ENCODE measurements at places on chromosomes 16 and 17.

DNA sequence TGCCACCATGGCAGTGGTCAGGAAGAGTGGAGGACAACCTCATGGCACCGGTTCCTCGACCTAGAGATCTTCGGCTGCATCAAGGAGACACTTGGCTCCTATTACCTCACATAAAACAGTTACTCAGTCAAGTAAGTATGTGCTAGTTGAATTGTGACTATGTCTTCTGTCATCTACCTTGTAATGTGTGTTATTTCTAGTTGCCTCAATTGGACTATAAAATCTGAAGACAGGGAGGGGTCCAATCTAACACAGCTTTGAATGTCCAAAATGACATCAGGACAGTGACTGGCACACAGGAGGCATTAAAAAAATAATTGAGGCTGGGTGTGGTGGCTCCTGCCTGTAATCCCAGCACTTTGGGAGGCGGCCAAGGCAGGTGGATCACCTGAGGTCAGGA lies 17.2 kb downstream of the C16orf86 start:
- no peak for DNase-seq

GRCh38 chr17:58375811-58376210 lies 23.8 kb upstream of the SUPT4H1 start:
- DNase-seq, result no peak

- DNase-seq, result peak; percentile 8
Observed at GRCh38 chr16:50153596-50154419, 702 bp downstream of the TENT4B start.

DNA sequence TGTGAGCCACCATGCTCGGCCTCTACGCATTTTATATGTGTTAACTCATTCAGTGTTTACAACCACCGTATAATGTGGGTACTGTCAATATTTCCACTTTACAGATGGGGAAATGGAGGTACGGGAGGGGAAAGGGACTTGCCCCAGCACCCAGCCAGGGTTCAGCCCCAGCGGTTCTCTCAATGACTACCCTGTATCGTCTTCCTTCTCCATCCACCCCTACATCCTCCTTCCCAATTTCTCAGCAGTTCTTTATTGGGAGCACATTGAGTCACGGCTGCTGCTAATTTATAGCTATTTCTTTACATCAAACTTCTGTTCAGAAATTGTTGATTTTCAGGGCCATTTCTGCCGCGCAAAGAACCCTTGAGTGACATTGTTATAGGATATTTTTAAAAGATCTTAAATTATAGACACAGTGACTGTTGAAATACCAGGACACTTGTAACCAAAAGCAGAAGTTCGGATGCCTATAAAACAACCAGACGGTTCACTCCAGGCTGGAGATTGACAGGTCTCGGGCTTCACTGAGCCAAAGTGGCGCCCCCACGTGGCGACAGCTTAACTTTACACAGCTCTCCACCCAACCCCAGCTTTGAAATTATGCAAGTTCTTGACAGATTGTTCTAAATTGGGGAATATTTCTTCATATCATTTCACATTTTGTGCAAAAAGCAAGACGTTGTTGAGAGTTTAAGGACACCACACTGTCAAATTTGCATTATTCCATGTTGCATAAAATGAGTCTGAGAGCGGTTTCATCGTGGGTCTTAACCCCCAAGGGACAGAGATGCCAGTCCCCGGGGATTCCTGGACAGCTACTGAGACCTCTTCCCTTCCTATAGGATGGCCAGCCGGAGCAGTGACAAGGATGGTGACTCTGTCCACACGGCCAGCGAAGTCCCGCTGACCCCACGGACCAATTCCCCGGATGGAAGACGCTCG lies 11.8 kb downstream of the SYT17 start:
- DNase-seq, result no peak

DNA sequence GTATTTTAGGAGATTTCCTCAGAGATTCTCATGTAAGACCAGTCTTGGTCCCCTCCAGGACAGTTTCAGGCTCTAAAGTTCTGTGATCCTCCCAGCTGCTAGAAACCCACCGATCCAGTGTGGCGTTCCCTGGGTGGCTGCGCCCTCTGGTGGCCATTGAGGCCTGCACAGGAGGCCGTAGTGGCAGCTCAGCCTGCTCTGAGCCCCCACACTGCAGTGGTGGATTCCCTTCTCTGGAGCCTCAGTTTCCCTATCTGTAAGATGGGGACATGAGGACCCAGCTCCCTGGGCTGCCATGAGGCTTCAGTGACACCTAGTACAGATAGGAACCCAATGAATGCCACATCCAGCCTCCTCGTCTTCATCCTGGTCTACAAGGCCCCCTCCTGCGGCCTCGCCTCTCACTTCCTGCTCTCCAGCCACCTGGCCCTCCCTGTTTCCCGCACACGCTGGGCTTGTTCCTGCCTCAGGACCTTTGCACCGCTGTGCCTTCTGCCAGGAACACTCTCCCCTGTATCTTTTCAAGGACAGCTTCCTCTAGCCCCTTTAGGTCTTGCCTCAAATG lies 16.5 kb downstream of the CCDC102A start:
- DNase-seq, result peak; percentile 67

- no peak for DNase-seq
Observed at GRCh38 chr17:43517615-43518386, 28.3 kb downstream of the ETV4 start.

- DNase-seq, result peak; percentile 76
Observed at GRCh38 chr16:53099318-53100130, 44.7 kb downstream of the CHD9 start.

DNA sequence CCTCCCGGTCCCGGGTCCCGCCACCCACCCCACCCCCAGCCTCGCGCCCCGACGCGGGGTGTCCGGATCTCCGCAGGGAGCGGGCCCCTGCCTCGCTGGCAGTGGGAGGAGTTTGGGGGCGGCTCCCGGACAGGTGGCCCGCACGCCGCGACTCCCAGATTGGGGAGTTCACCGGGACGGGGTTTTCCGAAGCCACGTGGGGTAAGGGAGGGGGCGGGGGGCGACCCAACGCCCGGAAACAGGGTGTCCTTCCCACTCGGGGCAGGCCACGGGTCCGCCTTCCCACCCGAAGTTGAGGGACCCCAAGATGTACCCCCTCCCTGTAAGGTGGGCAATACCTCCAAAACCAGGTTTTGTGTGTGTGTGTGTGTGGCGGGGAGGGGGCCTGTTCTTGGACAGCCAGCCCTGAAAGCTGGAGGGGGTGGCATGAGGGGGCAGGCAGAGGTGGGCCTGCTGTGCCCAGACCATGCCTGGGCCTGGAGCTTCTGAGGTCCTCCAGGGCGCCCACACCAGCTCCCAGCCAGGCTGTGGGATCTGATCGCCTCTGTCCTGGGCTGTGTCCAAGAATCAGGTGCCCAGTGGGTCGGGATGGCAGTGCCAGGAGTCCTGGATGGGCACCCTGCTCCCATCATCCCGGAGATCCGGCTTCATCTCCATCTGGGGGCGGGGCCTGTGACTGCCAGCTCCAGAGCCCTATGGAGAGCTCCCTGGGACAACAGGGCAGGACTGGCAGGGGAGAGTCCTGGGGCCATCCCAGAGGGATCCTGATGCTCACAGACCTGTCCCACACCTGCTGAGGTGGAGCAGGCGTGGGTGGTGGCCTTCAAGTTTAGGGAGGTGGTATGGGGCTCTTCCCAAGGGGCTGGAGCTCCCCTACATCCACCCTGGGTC lies 767 bp downstream of the SYNGR2 start:
- DNase-seq, result peak; percentile 89

- DNase-seq, result no peak
Observed at GRCh38 chr17:45098081-45098868, 34.0 kb downstream of the PLCD3 start.

GRCh38 chr17:64270885-64271284 lies 7.8 kb upstream of the TEX2 start:
- DNase-seq, result no peak

DNA sequence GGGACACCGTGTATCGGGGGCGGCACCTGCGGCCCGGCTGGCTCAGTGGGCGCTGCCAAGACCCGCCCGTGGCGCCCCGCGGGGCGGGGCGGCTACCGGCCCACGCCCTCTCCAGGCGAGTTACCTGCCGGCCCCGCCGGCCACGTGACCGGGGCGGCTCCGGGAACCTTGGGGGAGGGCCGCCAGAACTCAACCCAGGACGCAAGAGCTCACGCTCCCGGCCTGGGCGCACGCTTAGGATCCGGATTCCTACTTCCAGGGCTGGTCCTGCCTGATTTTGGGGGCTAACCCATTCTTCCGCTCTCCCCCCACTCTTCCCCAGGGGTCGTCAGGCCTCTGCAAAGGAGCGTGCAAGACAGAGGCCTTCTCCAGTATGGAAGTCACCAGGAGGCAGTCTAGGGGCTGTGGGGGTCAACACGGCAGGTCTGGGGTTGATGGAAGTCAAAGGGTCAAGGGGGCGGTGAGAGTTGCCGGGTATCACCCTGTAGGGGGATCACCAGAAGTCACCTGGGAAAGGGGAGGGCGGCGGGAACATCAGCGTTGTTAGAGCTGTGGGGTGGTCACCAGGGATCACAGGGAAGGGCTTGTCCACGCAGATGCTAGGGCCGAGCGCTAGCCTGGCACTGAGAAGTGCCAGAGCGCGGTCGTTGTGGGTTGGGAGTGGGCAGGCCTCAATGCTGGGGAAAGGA lies 354 bp upstream of the ESRP2 start:
- no peak for DNase-seq

DNA sequence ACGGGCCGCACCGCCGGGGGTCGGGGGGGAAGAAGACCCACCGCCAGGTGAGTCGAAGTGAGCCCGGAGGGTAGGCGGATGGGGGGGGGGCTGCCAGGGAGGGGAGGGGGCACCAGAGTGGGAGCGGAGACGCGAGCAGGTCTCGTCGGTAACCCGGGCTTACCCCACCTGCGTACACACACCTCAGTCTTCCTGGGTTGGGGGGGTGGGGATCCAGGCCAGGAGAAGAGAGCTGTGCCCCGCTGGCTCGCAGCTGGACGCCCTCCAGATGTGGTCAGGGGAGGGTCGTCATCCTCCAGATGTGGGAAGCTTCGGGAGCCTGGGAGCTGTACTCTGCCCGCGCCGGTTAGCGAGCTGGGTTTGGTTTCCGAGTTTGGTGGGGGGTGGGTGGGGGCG lies 1.2 kb downstream of the CACNA1G start:
- DNase-seq, result no peak

DNA sequence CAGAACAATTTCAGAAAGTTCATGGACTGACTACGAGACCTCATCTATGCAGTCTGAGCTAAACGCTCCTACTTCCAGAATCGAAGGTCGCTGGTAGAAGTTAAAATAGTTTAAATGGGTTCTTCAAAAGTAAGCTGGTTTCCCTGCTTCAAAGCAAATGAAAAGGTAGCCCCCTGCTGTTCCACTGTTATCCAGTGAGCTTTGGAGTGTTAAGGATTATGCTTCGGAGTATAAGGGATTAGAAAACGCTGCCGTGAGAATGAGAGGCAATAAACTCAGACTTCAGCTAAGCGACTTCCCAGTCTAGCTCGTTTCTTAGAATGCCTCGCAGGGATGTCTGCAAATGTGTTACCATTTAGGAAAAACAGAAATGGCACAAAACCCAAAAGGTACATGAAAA lies 12.4 kb downstream of the MLYCD start:
- no peak for DNase-seq

- no peak for DNase-seq
Observed at GRCh38 chr16:68719993-68720489, 17.1 kb upstream of the CDH1 start.
